Activated naive CD8-positive, alpha-beta T cell treated with anti-CD3 and anti-CD28 coated beads for 36 hours (primary cell): ENCODE measurements at places on chromosomes 5 and 9. TPM values are rescaled to one million over a fixed set of nuclear protein-coding genes. Genes with fewer than 3 reads are reported as not detected.
A peak's percentile ranks its signal among the peaks of the same experiment; 100 is the strongest.

The CCDC192 gene
- total RNA-seq = not detected

The MTREX gene
- total RNA-seq = 96.6 TPM

GRCh38 chr9:131640438-131641137, 95.3 kb downstream of the PRRT1B start:
- H3K36me3 ChIP-seq = peaks cover 27% of the 10 kb centered on the region
- no peak overlapping the region for H3K27ac ChIP-seq

- no peak overlapping the region for H3K4me3 ChIP-seq
- peaks cover 1% of the 10 kb centered on the region for H3K36me3 ChIP-seq
- H3K4me1 ChIP-seq = peaks cover 9% of the 10 kb centered on the region
- peaks cover 43% of the 10 kb centered on the region for H3K27me3 ChIP-seq
- H3K27ac ChIP-seq = no peak overlapping the region
- DNase-seq = no peak
These were observed 181.8 kb upstream of the MVB12B start for GRCh38 chr9:126144603-126145456.

GRCh38 chr5:146877783-146878475, 628 bp downstream of the PPP2R2B start:
- no peak overlapping the region for H3K27ac ChIP-seq
- no peaks in the 10 kb centered on the region for H3K36me3 ChIP-seq
- peaks cover 15% of the 10 kb centered on the region for H3K4me1 ChIP-seq
- peak overlapping the region; percentile 84 for H3K4me3 ChIP-seq

GRCh38 chr9:14317667-14318320, 3.9 kb upstream of the NFIB start:
- peaks cover 79% of the 10 kb centered on the region for H3K27me3 ChIP-seq
- no peak for DNase-seq
- no peak overlapping the region for H3K27ac ChIP-seq
- no peak overlapping the region for H3K4me3 ChIP-seq

The CKS2 gene
- 343 TPM for total RNA-seq

GRCh38 chr5:38462976-38463633, 93.3 kb downstream of the LIFR start:
- DNase-seq = no peak
- peaks cover 31% of the 10 kb centered on the region for H3K27me3 ChIP-seq
- H3K4me3 ChIP-seq = no peak overlapping the region
- no peaks in the 10 kb centered on the region for H3K36me3 ChIP-seq
- no peaks in the 10 kb centered on the region for H3K4me1 ChIP-seq
- no peak overlapping the region for H3K27ac ChIP-seq

DNA sequence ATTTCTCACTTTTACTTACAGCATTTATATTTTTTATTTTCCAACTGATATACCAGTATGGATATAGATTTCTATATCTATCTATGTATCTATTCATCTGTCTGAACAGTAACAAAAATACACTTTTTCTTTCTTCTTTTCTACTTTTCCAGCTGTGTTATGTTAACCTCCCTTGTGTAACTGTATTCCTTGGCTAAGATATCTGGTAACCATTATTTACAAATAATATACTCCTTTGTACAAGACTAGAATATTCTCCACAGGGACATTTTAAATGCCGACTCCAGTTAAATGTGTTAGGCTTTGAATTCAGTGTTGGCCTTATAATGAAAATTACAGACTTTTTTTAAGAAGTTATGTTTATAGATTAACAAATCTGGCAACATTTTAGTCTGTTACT, 168.7 kb downstream of the XRCC4 start:
- no peak overlapping the region for H3K27ac ChIP-seq
- no peaks in the 10 kb centered on the region for H3K27me3 ChIP-seq

GRCh38 chr9:36035006-36035405, 1.7 kb upstream of the RECK start:
- no peaks in the 10 kb centered on the region for H3K27me3 ChIP-seq
- H3K36me3 ChIP-seq = no peaks in the 10 kb centered on the region
- no peak overlapping the region for H3K27ac ChIP-seq

DNA sequence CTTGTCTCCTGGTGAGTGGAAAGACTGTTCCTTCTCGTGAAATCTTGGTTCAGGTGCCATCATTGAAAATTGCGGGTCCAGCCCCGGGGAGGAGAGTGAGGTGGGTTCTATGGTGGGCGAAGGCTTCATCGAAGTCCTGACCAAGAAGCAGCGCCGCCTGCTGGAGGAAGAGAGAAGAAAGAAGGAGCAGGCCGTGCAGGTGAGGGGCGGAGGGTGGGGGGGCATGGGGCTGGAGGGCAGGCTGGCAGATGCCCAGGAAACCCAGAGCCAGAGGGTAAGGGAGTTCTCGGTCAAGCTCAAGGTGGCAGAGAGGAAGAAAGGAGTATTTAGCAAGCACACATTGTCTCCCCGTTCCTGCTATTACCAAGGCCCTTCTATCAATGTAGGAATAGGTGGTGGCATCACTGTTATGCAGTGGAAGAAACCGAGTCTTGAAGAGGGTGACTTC, 24.3 kb upstream of the POMT1 start:
- H3K36me3 ChIP-seq = peaks cover 24% of the 10 kb centered on the region
- no peak overlapping the region for H3K27ac ChIP-seq
- no peak overlapping the region for H3K4me3 ChIP-seq
- no peaks in the 10 kb centered on the region for H3K27me3 ChIP-seq
- peaks cover 7% of the 10 kb centered on the region for H3K4me1 ChIP-seq

- peak overlapping the region; percentile 96 for H3K4me3 ChIP-seq
- DNase-seq = no peak
- H3K27me3 ChIP-seq = peaks cover 6% of the 10 kb centered on the region
- H3K36me3 ChIP-seq = peaks cover 9% of the 10 kb centered on the region
- H3K4me1 ChIP-seq = peaks cover 31% of the 10 kb centered on the region
These were observed 707 bp upstream of the RIMOC1 start for GRCh38 chr5:41903382-41903891.

The CAVIN4 gene
- 0.10 TPM for total RNA-seq

GRCh38 chr9:121289772-121290370, 21.9 kb downstream of the GSN start:
- H3K27ac ChIP-seq = no peak overlapping the region
- no peaks in the 10 kb centered on the region for H3K27me3 ChIP-seq
- H3K36me3 ChIP-seq = no peaks in the 10 kb centered on the region
- H3K4me3 ChIP-seq = no peak overlapping the region

DNA sequence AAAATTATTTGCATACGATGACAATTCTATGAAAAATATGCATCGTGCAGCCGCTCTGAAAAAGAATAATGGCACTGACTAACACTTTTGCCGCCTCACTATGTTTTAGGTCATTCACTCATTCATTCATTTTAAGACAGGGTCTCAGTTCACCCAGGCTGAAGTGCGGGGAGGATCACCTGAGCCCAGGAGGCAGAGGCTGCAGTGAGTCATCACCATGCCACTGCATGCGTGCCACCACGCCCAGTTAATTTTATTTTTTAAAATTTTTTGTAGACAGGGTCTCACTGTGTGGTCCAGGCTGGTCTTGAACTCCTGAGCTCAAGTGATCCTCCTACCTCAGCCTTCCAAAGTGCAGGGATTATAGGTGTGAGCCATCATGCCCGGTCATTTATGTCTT, 37.0 kb downstream of the RAPGEF1 start:
- H3K27me3 ChIP-seq = no peaks in the 10 kb centered on the region
- peaks cover 9% of the 10 kb centered on the region for H3K36me3 ChIP-seq
- no peak overlapping the region for H3K4me3 ChIP-seq
- H3K4me1 ChIP-seq = peaks cover 54% of the 10 kb centered on the region

The MEIKIN gene
- total RNA-seq = not detected

DNA sequence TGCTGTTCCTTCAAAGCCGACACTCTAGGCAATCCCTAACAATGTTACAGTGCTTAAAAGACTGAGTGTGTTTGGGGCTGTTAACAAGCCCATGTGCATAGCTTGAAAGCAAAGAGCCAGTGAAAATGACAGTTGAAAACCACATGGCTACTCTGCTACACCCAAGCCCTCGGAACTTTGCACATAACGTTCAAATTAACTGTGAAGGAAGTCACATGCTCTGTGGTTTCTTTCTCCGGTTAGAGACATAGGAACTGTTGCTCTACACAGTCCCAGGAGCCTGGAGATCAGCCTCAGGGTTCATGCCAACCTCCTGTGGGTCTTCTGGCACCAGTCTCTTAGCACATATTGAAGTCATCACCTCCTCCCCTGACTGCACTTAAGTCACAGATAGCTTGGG, 51.1 kb downstream of the C9orf152 start:
- H3K27ac ChIP-seq = no peak overlapping the region
- no peak overlapping the region for H3K4me3 ChIP-seq
- no peaks in the 10 kb centered on the region for H3K27me3 ChIP-seq

GRCh38 chr5:128329386-128329939, 208.6 kb downstream of the FBN2 start:
- H3K27ac ChIP-seq = no peak overlapping the region
- no peaks in the 10 kb centered on the region for H3K4me1 ChIP-seq
- no peak overlapping the region for H3K4me3 ChIP-seq
- peaks cover 3% of the 10 kb centered on the region for H3K27me3 ChIP-seq

GRCh38 chr9:36346569-36346968, 53.5 kb downstream of the RNF38 start:
- H3K36me3 ChIP-seq = peaks cover 23% of the 10 kb centered on the region
- no peak overlapping the region for H3K4me3 ChIP-seq
- peak overlapping the region; percentile 51 for H3K27ac ChIP-seq
- DNase-seq = no peak
- no peaks in the 10 kb centered on the region for H3K27me3 ChIP-seq

DNA sequence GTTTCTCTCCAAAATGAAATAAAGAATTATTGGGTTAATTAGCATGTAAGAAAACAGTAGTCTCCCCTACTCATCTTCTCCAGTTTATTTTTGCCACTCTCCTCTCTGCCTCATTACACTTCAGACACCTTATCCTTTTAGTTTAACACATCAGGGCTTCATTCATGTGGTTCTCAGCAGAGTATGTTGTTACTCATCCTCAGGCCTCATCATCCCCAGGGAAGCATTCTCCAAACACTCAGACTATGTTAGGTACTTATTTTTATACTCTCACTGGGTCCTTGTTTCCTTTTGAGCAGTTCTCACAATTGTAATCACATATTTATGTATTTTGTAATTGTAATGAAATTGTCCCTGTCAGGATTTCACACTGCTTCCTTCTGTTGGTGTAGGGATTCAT, 470.5 kb downstream of the PDE4D start:
- H3K36me3 ChIP-seq = no peaks in the 10 kb centered on the region
- H3K4me3 ChIP-seq = no peak overlapping the region
- no peak overlapping the region for H3K27ac ChIP-seq
- no peak for DNase-seq
- peaks cover 3% of the 10 kb centered on the region for H3K27me3 ChIP-seq

The SLC6A18 gene
- not detected for total RNA-seq

The PALM2AKAP2 gene
- not detected for total RNA-seq

GRCh38 chr9:134441227-134442084, 115.2 kb downstream of the RXRA start:
- H3K27me3 ChIP-seq = peaks cover 30% of the 10 kb centered on the region
- H3K4me3 ChIP-seq = no peak overlapping the region
- no peak for DNase-seq

GRCh38 chr5:59039296-59040023, 456.6 kb downstream of the RAB3C start:
- DNase-seq = peak; percentile 89
- H3K27ac ChIP-seq = peak overlapping the region; percentile 97
- H3K4me3 ChIP-seq = peak overlapping the region; percentile 84
- H3K36me3 ChIP-seq = peaks cover 38% of the 10 kb centered on the region

The RASGRF2 gene
- 13.3 TPM for total RNA-seq

DNA sequence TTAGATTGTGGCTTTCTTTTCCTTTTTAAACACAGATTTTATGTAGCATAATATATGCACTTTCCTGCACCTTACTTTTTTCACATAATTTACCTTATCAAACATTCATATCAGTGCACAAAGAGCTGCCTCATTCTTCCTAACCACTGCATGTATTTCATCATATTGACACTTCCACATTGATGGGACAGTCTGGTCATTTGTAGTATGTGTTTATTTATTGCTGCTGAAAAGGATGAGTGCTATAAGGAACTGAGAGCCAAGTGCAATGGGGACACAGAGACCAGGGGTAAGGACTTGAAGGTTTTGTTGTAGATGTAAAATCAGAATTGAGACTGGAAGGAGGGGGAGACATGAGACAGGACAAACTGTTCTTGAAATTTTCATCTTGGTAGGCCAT, 193.8 kb downstream of the SMARCA2 start:
- H3K27ac ChIP-seq = no peak overlapping the region
- H3K36me3 ChIP-seq = peaks cover 2% of the 10 kb centered on the region

GRCh38 chr9:126671381-126671831, 57.7 kb downstream of the LMX1B start:
- DNase-seq = no peak

DNA sequence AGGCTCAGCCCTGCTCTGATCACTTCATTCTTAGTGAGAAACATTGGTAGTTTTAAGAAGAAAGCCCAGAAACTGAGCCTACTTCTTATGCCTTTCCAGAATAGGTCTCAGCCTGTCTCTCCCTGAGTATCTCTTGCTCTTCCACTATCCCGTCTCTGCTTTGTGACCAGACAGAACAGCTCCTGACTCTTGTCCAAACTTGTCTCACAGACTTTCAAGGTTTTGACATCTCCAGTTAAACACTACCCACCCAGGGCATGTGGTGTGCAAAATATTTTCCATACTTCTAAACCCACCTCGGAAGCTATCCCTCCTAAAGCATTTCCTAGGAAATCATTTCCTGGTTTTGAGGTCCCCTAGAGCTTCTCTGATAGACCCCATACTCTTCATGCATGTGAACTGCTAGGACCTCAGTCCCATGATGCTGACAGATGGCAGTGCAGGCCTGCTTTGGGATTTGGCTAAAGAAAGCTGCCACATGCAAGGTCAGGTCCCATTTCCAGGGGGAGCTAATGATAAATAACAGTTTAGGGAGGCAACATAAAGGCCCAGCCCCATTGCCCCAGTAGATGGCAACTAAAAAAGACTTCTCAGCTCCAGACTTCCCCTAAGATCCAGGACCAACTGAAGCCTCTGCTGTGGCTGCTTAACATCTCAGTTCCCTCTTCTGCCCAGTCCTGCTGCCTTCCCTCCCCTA, 211.5 kb downstream of the MED10 start:
- no peaks in the 10 kb centered on the region for H3K36me3 ChIP-seq
- H3K4me1 ChIP-seq = no peaks in the 10 kb centered on the region
- peaks cover 40% of the 10 kb centered on the region for H3K27me3 ChIP-seq
- H3K27ac ChIP-seq = no peak overlapping the region

The FAM78A gene
- 36.1 TPM for total RNA-seq

GRCh38 chr5:64507264-64507605, 1.4 kb downstream of the RGS7BP start:
- DNase-seq = no peak
- no peak overlapping the region for H3K27ac ChIP-seq
- H3K36me3 ChIP-seq = no peaks in the 10 kb centered on the region
- H3K4me3 ChIP-seq = no peak overlapping the region

- no peak overlapping the region for H3K4me3 ChIP-seq
- no peak overlapping the region for H3K27ac ChIP-seq
- no peaks in the 10 kb centered on the region for H3K27me3 ChIP-seq
- DNase-seq = no peak
These were observed 31.9 kb downstream of the IPPK start for GRCh38 chr9:92637886-92638620.

DNA sequence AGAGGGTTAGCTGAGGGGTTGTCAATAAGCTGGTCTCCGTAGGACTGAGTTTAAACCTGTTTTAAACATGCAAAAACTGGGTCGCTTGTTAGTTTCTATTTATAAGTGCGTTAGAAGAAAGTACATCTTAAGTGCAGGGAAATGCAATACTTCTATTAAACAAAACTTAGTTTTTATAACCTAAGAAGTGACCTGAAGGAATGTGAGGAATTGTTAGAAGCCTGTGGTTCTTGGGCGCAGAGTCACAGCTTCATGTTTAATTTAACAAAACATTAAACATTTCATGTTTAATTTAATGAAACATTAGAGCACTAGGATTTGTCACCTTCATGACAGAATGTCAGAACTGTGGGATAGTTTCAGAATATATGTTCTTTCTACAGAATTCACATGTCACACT, 469.2 kb upstream of the WWC1 start:
- H3K4me1 ChIP-seq = no peaks in the 10 kb centered on the region
- H3K27me3 ChIP-seq = no peaks in the 10 kb centered on the region
- no peak overlapping the region for H3K4me3 ChIP-seq
- H3K36me3 ChIP-seq = no peaks in the 10 kb centered on the region
- no peak for DNase-seq
